Stimulated activated CD8-positive, alpha-beta memory T cell treated with anti-CD3 and anti-CD28 coated beads, Interleukin-4, amount 100 ng/mL, for 48 hours (primary cell): ENCODE measurements at places on chromosomes 12 and 14.

DNA sequence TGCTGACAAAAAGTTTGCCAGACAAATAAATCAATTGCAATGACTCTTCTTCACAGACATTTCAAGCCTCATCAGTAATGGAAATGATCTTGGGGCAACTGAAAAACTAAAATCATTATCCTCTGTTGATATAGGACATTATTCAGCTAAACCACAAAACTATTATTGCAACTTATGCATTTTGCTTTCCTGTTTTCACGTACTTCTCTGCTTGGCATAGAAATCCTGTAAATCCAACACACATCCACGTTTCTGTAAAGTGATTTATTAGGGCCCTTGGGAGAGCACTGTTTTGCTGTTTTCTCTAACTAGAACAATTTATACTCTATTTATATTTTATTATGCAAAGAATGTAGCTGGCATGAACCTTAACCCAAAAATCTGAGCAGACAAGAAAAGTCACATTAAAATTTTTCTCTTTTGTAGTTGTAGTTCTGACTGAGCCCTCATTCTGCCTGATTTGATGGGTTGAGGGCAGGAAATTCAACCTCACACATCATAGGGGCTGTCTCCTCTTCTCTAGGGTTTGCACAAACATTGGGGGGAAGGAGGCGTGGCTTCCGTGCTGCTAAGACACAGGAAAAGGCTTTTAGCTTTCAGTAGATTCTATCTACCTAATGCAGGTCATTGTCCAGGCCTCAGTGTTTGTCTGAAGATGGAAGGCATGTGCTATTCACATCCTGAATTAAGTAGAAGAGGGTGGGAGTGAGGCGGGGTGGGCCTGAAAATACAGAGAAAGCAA, 11.5 kb upstream of the NUP107 start:
- DNase-seq: peak; percentile 71

- DNase-seq: no peak
Observed at GRCh38 chr14:73794146-73794545, 57.5 kb upstream of the PTGR2 start.

DNA sequence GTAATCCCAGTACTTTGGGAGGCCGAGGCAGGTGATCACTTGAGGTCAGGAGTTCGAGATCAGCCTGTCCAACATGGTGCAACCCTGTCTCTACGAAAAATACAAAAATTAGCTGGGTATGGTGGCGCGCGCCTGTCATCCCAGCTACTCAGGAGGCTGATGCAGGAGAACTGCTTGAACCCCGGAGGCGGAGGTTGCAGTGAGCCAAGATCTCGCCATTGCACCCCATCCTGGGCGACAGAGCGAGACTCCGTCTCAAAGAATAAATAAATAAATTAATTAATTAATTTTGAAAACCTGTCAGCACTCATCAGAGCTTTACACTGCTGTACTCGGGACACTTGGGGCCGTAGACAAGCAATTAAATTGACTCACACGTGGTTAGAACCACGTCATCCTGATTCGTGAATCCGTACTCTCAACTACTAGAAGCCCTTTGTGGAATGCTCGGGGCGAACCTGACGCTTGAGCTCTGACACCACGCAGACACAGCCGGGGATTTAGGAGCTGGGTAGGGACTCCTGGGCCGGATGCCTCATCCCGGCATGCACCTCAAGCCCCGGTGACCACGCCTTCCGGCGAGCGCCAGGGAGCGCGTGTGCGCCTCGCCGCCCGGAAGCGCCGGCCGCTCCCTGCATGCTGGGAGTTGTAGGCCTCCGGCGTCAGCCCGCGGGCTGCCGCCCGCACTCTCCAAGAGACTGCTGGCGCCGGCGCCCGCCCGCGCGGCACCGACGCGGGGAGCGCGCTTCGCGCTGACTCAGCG, at the start of gene XPOT:
XPOT (plus strand) TSS at position 686 of the 763 bp plus-strand sequence. CDS start 5,644 bp downstream, outside the sequence.
- DNase-seq: peak; percentile 91

DNA sequence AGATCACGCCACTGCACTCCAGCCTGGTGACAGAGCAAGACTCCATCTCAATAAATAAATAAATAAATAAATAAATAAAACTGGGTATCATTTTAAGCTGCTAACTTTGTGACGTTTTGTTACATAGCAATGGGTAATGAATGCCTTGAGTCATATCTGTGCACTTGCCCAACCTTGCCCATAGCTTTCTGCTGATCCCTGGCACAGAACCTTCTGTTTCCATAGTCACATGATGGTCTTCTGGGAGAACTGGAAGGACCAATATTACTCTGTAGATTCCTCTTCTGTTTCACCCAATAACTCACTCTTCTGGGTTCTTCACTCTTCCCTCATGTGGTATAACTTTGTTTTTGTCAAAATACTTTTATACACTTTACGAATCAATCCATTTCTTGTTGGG, 140.8 kb downstream of the SCARB1 start:
- no peak for DNase-seq

GRCh38 chr14:103871596-103872480, 24.5 kb upstream of the PPP1R13B start:
- DNase-seq: peak; percentile 91

DNA sequence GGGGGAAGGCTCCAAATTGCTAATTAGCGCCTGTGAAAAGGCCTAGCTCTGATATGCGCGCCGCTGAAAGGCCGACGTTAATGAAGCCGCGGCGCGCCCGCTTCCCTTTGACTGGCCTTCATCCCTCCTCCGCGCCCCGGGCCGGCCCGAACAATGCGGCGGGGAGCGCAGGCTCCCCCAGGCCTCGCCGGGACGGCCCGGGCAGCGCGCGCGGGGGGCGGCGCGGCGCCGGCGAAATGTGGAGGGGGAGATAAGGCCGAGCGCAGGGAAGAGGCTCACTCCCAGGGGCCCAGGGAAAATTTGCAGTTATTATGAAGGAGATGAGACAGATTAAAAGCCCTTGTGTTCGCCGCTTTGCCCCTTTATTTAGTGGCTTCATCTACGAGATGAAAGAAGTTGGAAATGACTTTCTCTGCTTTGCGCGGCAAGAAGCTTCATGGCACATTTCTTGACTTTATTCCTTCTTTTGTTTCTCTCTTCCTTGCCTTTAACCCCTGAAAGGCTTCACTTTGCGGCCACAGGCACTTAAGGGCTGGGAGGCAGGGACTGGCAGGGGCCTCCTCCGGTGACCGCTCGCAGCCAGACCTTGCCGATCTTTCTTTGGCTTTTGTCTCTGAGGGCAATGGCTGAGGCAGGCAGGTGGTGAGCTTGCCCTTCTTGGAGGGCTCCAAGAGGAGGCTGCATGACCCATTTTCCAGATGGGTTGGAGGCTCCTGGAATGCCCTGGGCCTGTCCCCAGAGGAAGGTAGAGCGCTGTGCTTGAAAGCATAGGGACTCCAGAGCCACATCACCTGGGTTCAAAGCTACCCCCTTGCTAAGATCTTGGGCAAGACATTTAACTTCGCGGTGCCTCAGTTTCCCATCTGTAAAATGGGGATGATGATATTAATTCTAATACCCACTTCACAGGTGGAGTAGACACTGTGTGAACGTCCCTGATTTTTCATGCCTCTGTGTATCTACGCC, 12.7 kb upstream of the GPATCH2L start:
- no peak for DNase-seq

GRCh38 chr12:13074396-13075117, 28.9 kb downstream of the GSG1 start:
- no peak for DNase-seq
